Stimulated activated CD8-positive, alpha-beta memory T cell treated with anti-CD3 and anti-CD28 coated beads, Interleukin-2, amount 100 ng/mL, for 1 hour (primary cell): ENCODE measurements at places on chromosomes 5 and 9.

- DNase-seq: no peak
These were observed 380.5 kb upstream of the SMC2 start for GRCh38 chr9:103713631-103714030.

DNA sequence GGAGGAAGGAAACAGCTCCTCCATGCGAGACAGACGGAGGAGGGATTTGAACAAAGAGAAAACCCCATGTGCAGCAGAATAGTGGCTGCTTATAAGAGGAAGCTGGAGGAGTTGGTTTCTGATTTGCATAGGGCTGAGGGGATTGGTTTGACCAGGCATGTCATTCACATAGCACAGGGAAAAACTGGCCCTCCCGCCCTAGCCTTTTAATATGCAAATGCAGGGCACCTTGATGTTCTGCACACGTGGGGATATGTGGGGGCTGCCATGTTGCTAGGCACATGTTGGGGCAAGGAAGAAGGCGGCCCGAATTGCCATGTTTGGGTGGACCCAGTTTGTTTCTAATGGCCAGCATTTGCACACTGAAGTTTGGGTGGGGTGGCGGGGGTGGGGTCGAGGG, 42.2 kb downstream of the OSMR start:
- no peak for DNase-seq

DNA sequence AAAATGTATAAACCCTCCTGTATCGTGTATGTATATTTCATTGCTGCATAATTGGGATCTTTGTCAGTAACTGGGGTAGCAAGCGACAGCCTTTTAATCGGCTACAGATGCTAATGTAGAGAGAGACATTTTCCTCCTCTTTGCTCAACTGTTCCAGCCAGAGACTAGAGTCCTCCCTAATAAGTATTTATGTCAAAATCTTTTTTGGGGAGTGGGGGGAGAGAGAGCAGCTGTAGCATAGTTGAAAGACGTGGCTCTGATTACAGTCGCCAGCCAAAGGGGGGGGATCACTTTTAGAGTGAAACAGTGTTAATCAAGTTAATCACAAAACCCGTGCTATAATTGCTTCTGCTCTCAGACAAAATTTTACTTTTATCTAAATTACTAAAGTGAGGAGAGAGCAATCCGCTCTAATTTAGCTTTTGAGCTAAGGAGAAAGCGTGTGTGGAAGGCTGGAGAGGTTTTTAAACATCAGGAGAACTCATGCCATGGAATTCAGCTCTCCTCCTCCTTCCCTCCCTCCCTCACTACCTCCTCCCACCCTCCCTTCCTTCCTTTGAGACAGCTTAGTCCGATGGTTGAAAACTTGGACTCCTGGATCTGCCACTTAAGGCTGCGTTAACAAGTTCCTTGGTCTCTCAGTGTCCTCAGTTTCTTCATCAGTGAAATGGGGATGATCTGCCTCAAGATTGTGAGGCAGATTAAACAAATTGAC, 87.3 kb upstream of the ZNF618 start:
- no peak for DNase-seq

GRCh38 chr9:16434526-16434925, 435.9 kb downstream of the BNC2 start:
- no peak for DNase-seq

DNA sequence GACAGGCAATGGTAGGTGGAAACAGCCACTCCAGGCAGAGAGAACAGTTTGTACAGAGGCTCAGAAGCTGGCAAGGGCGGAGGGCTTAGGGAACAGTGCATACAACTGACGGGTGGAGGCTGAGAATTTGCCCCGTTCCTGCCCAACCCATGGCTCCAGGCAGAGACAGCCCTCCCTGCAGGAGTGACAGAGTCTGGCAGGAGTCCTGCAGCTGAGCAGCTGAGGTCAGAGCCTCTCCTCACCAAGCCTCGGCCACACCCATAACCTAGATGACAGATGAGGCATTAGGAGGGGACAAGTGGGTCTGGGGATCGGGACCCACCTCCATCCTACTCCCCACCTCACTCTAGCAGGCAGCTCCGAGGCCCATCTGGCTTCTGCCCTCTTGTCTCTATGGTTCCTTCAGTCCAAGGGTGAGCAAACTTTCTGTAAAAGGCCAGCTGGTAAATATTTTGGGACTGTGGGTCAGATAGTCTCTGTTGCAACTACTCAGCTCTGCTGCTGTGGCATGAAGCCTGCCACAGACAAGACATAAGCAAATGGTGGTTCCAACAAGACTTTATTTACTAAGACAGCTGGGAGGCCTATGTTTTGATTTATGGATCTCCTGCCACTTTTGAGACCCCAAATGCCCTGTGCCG, 83.7 kb downstream of the SH3TC2 start:
- no peak for DNase-seq

DNA sequence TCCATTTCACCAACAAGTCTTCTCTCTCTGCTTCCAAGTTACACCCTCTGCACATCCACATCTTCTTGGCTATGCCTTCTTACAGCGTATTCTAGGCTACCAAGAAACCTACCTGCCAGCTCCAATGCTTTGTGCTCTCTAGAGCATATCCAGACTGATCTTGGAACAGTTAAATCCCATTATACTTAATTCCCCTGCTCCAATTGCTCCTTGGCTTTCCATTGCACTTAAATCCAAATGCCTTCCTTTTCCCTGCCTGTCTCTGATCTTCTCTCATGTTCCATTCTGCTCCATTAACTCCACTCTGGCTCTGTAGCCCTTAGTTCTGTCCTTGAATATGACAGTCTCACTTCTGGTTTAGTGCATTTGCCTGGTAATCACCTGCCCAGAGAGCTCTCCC, 322.4 kb downstream of the LRRC70 start:
- DNase-seq: no peak
